ENCODE measurements at places on chromosomes 1 and 21.

GRCh38 chr1:201396861-201397464 lies 2.2 kb downstream of the LAD1 start:
- no peak for DNase-seq

GRCh38 chr1:45394342-45394741 lies 54.1 kb upstream of the MUTYH start:
- DNase-seq = no peak

DNA sequence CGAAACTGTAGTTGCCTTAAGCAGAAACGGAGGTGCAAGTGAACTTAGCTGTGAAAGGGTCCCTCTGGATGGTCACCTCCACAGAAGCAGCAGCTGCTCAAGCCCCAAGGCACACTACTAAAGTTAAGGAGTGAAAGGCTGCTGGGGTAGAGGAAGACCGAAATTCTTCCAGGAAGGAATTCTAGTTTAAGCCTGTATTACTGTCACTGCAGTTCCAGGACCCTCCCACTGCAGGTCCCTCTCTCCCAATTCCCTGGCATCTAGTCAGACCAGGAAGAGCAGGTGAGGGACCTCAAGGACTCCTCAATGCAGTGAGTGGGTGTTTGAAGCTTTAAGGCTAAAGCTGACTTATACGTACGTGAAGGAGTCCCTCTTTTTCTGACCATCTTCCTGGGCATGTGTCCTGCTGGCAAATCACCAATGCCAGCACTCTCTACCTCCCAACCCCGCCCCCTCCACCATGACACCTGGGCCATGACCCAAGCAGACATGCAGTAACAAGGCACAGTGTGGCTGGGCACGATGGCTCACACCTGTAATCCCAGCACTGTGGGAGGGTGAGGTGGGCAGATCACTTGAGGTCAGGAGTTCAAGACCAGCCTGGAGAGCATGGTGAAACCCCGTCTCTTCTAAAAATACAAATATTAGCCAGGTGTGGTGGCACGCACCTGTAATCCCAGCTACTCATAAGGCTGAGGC lies 57.2 kb downstream of the TGFBR3 start:
- DNase-seq = no peak

DNA sequence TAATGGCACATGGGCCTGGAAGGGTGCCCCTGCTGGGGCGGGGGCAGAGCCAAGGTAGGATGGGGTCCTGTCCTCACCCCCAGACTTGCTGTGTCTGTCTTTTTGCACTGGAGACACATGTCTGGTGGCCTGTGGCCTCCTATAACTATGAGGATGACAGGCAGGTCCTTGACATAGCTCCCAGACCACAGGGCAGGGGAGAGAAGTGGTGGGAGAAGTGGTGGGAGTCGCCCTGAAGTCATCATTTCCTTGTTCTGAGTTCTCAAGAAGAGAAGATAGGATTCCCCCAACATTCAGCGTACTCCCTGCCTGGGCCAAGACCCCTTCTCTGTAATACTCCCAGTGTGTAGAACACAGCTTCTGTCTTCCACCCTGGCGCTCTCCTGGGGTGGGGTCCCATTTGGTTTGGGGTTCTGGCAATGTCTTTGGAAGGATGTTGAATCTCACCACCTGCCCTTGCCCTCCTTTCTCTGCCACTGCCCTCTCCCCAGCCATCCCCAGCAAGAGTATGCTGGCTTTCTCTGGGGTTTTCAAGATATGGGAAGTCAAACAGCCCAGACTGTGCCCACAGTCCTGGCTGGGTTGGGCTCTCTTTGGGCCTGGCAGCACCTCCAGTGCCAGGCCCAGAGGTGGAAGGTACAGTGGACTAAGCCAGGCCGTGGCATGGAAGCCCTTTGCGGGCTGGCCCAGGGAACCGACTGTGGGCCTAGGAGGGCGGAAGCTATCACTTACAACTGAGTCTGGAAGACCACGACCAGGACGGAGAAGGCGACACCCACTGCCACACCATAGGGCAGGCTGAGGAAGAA lies 19.4 kb downstream of the SLC26A9 start:
- DNase-seq = no peak

DNA sequence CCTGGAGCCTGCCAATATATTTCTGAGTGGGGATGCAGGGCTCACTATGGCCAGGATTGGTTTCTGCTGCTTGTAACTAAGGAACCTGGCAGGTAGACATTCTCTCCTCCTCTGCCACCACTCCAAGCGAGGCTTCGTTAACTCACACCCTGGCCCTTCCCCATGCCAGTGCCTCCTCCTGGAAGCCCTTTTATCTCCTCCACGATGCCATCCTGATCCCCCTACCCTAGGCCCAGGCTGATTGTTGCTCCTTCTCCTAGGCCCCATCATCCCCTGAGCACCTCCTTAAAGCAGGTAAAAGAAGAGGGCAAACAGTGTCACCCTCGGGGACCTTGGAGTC lies 118.5 kb downstream of the DMRTB1 start:
- DNase-seq = no peak

- no peak for DNase-seq
These were observed 327.0 kb upstream of the DUSP10 start for GRCh38 chr1:222068937-222069336.

GRCh38 chr1:24762133-24762676 lies 17.0 kb downstream of the CLIC4 start:
- no peak for DNase-seq

- DNase-seq = no peak
These were observed at the start of gene PAPPA2 for GRCh38 chr1:176462674-176463378. TSS of gene PAPPA2 (plus strand) at chr1:176463175. CDS start at chr1:176556323, 93,148 bp downstream.

DNA sequence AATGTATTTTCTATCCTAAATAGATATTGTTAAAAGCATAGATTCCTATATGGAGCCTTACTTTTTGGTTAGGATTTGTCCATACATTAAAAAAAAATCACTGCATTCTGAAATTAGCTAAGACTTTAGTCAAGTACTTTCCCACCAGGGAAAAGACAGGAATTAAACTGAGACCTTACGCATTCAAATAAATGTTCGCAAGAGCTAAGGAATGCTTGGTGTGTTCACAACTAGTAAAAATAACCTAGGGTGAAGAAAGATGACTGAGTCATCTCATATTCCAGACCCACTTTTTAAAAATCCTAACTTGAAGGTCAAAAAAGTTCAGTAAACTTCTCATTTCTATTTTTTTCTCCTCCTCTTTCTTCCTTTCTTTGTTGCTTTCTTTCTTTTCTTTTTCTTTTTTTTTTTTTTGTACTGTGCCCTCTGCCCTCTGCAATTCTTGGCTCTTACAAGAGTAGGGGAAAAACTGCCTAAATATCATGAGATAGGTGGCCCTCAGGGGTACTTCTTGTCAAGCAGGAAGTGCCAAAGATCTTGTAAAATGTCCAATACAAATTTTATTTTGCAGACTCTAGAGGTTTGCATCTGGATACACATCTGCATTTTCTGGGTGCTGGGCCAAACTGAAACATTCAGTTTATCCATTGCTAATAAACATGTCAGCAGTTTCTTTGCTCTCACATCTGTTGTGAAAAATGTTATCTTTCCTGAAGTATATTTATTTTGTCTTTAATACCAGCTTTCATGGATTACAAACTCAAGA lies 121.4 kb upstream of the GORAB start:
- DNase-seq = no peak

DNA sequence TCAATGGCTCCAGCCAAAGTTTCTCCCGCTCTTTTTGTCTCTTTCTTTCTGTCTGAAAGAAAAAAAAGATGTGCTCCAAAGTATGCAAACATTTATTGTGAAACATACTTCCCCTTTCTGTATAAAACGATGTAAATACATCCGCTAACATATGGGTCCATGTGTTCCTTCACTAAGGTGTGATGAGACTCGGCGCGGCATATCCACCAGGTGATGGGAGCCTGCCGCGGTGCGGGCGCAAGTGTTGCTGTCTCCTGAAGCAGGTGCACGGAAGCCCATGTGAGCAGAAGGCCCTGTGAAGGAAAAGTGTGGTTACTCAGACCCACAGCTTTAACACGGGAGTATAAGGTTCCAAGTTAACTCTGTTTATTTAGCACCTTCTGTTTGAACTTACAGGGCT lies 466.6 kb upstream of the C1orf87 start:
- DNase-seq = no peak

DNA sequence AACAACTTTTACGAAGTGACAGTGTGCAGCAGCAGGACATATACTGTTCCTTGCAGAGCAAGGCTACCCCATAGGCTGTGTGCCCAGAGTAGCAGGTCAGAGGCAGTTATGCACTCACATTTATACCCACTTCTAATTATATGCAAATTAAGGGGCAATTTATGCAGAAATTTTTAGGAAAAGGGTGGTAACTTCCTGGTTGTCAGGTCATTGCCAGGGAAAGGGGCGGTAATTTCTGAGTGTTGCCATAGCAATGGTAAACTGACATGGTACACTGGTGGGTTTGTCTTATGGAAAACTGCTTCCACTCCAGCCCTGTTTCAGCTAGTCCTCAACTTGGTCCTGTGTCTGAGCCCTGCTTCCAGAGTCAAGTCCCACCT lies 12.0 kb upstream of the SLAMF1 start:
- DNase-seq = no peak

GRCh38 chr1:37741662-37742061 lies 23.3 kb downstream of the EPHA10 start:
- no peak for DNase-seq

Measured in stimulated activated CD8-positive, alpha-beta memory T cell treated with anti-CD3 and anti-CD28 coated beads, Interleukin-2, amount 100 ng/mL, for 48 hours (primary cell).